ENCODE measurements at places on chromosomes 12 and 14.

- no peak for DNase-seq
Measured at GRCh38 chr14:102517392-102518062, 8.0 kb upstream of the ANKRD9 start.

- DNase-seq: no peak
Measured at GRCh38 chr12:93785249-93786010, 108.3 kb downstream of the CRADD start.

GRCh38 chr14:73283608-73284379 lies 46.5 kb downstream of the PAPLN start:
- DNase-seq: no peak

DNA sequence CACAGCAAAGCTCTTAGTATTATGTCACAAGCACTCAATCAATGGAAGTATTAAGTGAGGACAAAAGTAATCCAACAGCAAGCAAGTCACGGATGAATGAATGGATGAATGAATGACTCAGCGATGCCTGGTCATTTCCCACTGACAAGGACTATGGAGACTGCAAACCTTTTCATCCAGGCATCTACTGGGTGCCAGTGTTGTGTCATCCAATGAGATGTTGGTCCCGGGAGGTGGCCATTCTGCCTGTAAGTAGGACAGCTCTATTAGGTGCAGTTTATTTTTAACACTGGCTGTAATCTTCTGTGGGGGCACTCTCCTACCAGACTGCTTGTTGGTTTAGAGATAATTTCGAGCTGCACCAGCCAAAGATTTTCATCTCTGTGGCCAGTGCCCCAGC lies 39.4 kb downstream of the STAB2 start:
- DNase-seq: no peak

DNA sequence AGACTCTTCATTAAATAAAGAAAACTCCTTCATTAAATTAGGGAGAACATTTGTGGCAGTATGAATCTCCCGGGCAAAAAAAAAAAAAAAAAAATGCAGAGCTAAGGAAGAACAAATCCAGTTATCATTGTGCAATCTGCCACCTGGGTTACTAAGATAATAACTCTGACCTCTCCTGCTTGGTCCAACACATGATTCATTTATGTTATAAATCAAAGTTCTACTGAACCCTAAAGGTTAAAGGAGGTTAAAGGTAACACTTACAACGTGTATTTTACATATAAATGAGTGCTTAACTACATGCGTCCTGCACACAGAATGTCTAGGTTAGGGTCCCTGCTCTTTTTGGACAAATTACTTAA lies 4.2 kb downstream of the TGFB3 start:
- DNase-seq: no peak

DNA sequence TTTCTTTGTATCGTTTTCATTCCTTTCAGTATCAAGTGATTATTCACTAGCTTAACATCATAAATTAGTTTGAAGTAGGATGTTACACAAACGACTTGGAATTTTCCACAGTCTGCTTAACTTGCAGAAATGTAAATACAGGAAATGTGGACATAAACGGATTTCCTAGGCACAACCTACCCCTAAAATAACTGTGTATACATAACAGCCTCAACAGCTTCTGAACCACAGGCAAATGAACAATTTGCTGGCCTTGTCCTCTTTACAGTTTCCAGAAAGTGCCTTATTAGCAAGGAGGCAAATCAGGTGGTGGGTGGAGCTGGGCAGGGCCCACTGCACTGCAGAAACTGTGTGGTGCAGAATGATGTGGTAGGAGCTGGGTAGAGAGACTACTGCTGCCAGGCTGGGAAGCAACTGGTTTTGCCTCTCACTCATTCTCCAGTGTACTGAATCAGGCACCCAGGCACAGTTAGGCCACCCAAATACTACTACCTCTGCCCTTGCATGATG lies 14.1 kb downstream of the DRAM1 start:
- no peak for DNase-seq

DNA sequence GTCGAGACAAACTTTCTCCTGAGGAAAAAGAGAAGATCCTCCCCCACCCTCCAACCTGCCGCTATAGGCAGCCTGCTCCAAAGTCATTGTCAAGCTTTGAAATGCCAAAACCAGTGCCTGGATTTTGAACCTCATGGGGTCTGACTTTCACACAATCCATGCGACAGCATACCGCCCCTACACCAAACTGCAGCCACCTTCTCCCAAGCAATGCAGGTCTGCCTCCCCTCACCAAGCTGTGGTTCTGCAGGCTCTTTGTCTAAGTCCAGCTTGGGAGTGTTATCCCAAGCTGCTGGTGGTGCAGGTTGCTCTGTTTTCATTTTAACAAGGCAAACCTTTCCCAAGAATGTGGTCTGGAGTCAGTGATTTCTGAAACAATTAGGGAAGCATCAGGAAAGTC lies 12.4 kb downstream of the TBX5 start:
- no peak for DNase-seq

DNA sequence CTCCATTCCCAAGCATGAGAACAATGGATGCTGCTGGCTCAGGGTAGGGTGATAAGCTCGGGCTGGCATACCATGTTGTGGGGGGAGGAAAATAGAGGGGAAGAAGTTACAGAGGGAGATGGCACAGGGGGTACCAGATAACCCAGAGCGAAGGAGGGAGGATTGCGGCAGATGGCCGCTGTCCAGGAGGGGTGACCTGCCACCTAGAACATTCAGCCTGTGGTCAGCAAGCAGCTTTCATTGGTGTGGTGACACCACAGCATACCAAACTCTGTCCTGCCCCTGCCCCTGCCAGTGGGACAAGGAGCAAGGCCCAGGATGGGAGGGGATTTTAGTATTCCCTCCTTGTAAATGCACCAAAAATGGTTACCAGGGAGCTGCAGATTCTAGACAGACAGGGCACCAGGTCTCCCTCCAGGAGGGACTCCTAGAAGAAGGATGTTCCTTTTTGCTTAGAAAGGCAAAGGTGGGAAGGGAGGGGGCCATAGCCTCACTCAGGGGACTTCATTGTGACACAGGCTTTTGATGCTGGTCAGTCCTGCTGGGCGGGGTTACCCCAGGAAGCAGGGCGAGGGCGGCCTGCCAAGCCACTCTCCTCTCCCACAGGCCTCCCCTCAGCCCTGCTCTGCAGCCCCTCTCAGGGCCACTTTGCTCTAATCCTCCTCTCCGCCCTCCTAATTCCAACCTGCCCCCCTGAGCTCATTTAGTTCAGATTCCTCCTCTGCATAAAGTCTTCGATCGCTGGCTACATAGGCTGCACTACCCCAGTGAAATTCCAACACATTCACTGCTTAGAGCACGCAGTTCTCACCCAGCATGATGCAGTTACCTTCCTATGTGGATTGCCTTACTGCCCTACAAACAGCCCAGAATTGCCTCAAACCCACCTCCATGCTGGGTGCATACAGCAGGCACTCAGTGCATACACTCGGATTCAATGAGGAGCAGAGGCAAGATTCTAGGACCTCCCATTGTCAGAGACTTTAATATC lies 36.0 kb upstream of the PLEKHG6 start:
- no peak for DNase-seq

- DNase-seq: no peak
Measured at GRCh38 chr12:111359231-111359913, 9.5 kb downstream of the PHETA1 start.

DNA sequence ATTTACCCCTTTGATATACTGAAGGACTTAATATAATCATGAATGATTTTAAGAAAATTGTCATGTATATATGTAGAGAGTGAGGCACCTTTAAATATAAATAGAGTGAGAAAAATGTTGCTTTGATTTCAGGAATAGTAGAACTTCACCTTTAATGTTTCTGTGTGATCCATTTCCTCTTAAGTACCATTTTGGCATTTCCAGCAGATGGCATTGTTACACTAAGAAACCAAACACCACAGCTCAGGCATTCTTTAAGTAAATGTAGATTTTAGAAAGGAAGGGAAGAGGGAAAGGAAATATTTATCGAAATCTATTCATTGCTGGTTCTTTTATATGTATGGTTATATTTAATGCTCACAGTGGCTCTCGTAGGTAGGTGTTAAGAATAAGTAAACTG lies 556.7 kb upstream of the FBXO33 start:
- no peak for DNase-seq

DNA sequence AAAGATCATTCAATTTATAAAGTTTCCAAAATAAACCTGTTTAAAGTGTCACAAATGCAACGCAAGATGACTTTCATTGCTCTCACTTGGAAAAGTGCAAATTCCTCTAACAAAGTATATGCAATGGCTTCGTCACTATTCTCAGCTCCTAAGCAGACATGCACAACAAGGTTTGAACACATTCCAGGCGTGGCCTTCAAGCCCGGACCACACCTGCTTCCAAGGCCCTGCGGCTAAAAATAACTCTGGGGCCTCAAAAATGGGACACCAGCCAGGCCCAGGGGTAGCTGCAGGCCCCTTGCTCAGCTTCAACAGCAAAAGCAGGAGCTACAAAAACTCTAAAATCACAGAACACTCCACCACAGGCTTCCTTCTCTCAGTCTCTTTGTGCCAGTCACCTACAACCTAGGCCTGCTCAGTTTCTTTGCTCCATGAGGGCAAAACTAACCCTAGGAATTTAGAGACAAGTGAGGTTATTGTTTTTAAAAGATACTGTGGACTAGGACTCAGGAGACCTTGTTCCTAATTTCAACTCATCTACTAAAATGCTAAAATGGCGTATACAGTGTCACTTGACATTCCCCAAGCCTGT lies 29.3 kb downstream of the DUSP16 start:
- DNase-seq: no peak

DNA sequence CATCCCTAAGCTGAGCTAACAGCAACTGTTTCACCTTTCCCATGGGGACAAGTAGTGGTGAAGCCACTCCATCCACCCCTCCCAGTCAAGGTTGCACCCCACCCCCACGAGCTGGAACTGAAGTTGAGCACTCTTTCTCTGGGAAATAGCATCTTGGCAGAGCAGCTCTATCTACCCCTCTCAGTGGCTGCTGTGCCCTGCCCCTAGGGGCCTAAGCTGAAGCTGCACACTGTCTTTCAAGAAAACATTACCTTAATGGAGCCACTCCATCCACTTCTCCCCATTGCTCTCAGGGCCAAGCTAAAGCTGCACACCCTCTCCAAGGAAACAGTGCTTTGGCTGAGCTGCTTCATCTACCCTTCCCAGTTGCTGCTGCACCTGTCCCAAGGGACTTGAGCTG lies 170.6 kb upstream of the CCDC196 start:
- no peak for DNase-seq

- no peak for DNase-seq
Measured at GRCh38 chr14:21227981-21228380, 41.3 kb downstream of the HNRNPC start.

GRCh38 chr14:75968456-75968855 lies 13.3 kb downstream of the TGFB3 start:
- DNase-seq: no peak

DNA sequence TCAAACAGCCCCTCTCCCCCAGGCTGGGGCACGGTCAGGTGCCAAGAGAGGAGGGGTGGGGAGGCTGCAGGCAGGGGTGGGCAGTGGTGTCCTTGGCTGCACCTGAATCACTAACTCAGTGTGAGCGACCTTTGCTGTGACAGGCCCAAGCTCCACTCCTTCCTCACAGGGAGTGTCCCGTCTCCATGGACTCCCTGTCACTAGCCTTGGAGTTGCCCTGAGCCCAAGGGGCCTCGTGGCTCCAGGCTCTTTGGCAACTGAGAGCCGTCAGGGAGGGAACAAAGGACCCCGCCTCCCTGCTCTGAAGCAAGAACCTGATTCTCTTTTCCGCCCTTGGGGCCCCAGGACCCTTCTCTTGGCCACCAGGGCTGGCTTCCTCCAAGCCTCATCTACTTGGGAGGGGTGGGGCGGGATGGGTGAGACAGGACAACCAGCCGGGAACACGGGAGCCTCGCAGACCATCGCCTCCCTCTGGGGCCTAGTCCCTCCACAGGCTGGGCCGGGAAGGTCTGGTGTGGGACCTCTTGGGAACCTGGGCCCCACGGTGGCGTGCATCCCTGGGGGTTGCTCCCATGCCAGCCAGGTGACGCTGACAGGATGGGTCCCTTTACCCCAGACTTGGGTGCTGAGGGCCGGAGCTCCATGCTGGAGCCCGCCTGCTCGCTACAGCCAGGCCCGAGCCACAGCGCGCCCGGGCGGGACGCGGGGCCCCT lies 935 bp upstream of the ADSS1 start:
- DNase-seq: no peak

DNA sequence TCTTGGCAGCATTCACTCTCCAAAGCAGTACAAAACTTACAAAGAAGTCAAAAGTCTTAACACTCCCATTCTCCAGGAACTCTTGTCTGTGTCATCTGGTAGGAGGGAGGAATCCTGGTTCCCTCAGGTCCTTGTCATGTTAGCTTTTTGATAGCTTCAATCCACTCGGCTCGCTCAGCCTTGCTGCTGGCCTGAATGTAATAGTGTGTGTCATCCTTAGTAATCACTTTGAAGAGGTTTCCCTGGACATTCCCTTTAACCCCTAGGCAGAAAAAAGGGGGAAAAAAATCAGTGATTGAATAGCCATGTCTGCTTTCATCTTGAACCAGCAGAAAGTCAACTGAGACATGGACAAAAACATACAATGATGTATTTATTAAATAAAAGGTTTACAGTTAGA lies 24.8 kb downstream of the PLEK2 start:
- no peak for DNase-seq

GRCh38 chr14:61568572-61569011 lies 126.7 kb upstream of the HIF1A start:
- DNase-seq: no peak

- no peak for DNase-seq
Measured at GRCh38 chr12:3364226-3364625, 126.8 kb upstream of the PRMT8 start.

Measured in stimulated activated CD8-positive, alpha-beta memory T cell treated with anti-CD3 and anti-CD28 coated beads, Interleukin-4, amount 100 ng/mL, for 1 hour (primary cell).